ENCODE measurements at places on chromosomes 11 and 22.
A peak's percentile ranks its signal among the peaks of the same experiment; 100 is the strongest.

DNA sequence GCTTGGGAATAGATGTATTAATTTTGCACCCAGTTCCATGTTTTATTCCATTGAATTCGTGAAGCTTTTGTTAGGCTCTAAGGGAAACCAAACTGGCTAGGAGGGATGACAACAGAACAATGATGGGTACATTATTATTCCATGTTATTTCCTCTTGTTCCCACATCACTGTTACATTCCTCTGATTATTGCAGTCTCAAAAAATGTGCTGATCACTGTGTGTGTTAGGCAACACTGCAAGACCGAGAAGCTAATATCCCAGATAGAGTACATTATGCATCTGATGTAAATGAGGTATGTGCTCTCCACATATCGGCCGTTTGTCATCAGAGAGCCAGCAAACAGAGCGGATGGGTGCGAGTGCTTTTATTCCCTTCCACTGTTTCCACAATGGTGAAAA, 327.9 kb downstream of the SOX6 start:
- DNase-seq = no peak

- no peak for DNase-seq
Observed at GRCh38 chr11:26365284-26365683, 33.4 kb downstream of the ANO3 start.

GRCh38 chr11:128367573-128367972, 219.8 kb downstream of the ETS1 start:
- peak; percentile 46 for DNase-seq

DNA sequence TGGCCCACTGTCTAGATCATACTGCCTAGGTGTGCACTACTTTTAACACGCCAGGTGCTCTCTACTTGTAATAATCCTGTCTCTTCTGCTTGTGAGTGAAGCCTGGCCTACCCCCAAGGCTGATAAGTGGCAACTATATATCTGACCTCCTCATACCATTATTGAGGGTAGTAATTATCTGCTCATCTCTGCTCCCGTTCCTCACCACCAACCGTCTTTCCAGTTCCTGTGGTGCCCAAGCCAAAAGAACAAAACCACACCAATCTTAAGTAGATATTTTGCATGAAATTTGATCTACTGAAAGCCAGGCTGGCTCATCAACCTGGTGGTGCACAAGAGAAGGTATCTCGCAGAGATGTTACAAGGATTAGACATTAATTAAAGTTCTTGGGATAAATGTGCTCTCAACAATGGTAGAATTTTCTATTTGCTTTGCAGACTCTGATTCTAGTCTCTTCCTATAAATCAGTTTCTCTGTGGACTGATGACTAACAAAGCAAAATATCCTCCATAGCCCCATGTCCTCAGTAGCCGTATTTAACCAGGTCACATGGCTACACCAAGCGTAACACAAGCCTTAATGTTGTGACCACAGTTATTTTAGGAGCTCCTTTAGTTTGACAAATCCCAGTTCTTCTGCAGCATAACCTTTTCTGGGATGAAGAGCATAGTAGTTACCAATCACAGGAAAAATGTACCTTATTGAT, 267.2 kb downstream of the NTM start:
- DNase-seq = no peak

DNA sequence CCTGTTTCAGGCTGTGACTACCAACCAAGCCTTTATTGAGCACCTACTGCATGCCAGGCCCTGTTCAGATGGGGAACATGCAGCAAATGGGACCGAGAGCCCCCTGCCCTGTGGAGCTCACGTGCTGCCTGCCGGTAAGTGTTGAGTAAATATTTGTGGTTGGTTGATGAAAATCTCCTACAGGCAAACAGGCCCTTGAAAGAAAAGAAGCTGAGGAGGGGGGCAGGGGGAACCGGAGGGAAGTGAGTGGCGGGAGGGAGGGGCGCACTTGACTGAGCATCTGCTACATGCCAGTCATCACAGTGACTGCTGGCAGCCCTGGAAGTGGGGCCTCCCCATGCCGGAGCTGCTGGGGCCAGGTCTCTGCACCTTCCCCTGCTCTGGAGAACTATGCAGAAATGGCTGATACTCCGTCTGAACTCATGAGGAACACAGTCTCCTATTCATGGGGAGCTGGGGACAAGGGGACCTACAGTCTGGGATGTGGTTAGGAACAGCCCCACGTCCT, 34.2 kb downstream of the MACROD1 start:
- no peak for DNase-seq

DNA sequence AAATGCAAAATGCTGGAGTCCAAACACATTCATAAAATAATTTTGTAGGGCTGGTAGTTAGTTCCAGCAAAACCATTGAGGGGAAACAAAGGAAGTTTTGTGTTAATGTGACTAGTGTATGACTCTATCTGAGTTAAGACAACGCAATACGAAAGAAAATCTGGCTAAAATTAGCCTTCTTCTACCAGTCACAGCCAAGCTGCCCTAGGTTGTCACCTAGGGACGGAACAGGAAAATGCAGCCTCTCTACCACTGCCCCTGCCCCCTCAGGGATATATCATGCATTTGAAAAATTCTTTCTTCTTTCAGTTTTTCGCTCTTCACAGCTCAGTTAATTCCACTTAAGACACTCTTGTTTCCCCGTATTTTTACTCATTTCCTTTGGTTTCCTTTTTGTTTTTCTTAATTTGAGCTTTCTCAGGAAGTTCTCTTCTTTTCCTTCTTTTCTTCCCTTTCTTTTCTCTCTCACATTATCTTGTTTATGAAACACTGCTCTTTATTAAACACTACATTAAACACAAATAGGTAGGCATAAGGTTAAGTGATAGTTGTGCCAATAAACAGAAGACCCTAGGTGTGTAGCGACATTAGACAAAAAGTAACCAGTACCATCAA, 30.6 kb downstream of the KIRREL3 start:
- DNase-seq = no peak

- no peak for DNase-seq
Observed at GRCh38 chr22:20547029-20547428, 39.6 kb downstream of the MED15 start.

GRCh38 chr11:15972838-15973237, 383.5 kb downstream of the SOX6 start:
- no peak for DNase-seq

GRCh38 chr11:20443596-20443995, 56.1 kb downstream of the PRMT3 start:
- no peak for DNase-seq

DNA sequence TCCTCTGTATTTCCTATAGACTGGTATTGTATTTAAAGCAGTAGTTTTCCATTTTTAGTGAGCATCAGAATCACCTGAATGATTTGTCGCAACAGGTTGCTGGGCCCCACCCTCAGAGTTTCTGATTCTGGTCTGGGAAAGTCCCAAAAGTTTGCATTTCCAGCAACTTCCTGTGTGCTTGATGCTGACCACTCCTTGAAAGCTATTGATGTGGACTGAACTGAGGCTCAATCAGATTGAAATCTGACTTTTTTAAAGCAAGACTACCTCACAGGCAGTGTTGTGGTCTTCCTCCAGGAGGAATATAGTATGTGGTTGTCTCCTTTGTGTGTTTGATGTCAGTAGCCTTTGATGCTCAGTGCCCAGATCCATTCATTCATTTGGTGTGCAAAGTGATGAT, 17.2 kb upstream of the MPZL2 start:
- DNase-seq = no peak

- DNase-seq = no peak
Observed at GRCh38 chr11:87039371-87039770, 1.6 kb downstream of the TMEM135 start.

DNA sequence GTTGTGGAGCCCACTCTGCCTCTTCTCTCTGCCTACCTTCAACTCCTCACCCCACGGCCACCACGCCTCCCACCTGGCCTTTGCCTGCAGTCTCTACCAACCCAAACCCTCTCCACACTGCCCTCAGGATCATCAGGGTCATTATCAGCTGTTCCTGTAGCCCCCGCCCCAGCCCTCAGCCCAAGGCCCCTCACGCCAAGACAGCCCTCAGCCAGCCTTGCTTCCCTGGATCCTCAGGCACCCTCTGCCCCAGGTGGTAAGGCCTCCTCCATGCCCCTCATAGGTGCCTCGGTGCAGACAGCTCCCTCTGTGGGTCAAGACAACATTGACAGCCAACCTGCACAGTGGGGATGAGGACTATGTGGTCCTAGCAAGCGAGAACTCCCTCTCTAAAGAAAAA, 1.7 kb downstream of the SBF1 start:
- DNase-seq = peak; percentile 73

GRCh38 chr11:44927174-44927661, 23.5 kb downstream of the TP53I11 start:
- DNase-seq = peak; percentile 68

- peak; percentile 92 for DNase-seq
Observed at GRCh38 chr22:28800308-28801041, at the start of gene XBP1. Gene XBP1, minus strand, starts transcription at chr22:28800569.

GRCh38 chr11:119814766-119815165, 85.8 kb upstream of the NECTIN1 start:
- no peak for DNase-seq

GRCh38 chr22:39427751-39428596, 28.4 kb downstream of the TAB1 start:
- DNase-seq = no peak

GRCh38 chr11:90204832-90205646, 17.8 kb downstream of the CHORDC1 start:
- peak; percentile 23 for DNase-seq

GRCh38 chr11:121426476-121427399, 25.4 kb upstream of the SORL1 start:
- DNase-seq = peak; percentile 67

- no peak for DNase-seq
Observed at GRCh38 chr22:27260087-27260698, 541.4 kb downstream of the MN1 start.

GRCh38 chr11:92277871-92278270, 53.3 kb downstream of the FAT3 start:
- no peak for DNase-seq

DNA sequence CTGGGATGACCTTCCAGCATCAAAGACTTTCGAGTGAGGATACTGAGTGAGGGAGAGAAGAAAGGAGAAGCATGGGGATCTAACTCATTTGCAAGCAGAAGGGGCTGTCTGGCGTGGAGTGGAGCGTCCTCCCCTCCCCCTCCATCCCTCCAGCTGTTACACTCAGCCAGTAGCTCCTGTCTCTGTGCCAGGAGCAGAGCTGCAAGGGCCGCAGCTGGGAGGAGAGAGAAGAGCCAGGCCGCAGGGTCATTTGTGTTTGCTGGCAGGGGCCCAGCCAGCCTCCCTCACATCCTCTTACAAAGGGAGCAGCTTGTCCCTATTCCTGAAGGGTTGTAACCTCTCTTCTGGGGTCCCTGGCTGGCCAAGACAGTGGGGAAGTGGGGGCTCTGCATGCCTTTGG, 57.9 kb downstream of the NECTIN1 start:
- no peak for DNase-seq

- peak; percentile 32 for DNase-seq
Observed at GRCh38 chr11:94934362-94934761, 39.0 kb downstream of the CWC15 start.

GRCh38 chr22:22692707-22693530, 48.5 kb downstream of the GGTLC2 start:
- DNase-seq = peak; percentile 67

- DNase-seq = peak; percentile 84
Observed at GRCh38 chr22:39598017-39598965, 27.7 kb downstream of the CACNA1I start.

DNA sequence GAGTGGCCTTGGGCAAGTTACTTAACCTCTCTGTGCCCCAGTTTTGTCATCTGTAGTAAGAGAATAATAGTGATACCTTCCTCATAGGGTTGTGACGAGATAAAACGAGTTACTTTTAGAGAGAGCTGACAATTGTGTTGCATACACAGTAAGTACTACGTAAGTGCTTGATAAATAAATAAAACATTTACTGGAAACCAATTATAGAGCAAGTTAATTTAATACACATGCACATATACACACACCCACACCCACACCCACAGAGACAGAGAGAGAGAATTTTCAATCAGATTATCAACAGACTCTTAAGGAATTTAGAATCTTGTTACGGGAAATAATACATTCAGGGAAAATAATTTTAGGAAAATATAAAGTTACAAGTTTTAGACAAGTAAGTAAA, 1045.8 kb upstream of the TENM4 start:
- DNase-seq = no peak

- DNase-seq = no peak
Observed at GRCh38 chr11:44826922-44827643, 100.3 kb downstream of the TSPAN18 start.

DNA sequence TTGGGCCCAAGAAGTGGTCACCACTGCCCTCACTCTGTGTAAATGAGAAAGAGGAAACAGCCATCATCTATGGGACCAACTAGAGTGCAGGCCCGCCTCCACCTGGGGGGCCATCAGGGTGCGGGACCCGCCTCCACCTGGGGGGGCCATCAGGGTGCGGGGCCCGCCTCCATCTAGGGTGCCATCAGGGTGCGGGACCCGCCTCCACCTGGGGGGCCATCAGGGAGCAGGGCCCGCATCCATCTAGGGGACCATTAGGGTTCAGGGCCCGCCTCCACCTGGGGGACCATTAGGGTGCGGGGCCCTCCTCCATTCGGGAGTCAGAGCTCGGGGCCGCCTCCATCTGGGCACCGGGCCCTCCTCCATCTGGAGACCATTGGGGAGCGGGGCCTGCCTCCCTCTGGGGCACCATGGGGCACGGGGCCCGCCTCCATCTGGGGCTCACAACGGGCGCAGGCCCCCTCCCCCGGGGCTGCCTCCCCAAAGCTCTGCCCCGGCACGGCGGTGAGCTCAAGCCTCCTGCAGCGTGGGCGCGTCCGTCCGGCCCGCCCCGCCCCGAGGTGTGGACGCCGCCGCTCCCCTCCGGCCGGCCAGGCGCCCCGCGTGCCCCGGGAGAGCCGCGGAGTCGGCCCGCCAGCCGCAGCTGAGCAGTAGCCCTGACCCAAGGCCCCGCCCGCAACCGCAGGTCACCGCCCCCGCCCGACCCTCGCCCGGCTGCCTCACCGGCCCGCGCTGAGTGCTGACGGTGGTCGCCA, 512 bp downstream of the TOLLIP start:
- DNase-seq = no peak

DNA sequence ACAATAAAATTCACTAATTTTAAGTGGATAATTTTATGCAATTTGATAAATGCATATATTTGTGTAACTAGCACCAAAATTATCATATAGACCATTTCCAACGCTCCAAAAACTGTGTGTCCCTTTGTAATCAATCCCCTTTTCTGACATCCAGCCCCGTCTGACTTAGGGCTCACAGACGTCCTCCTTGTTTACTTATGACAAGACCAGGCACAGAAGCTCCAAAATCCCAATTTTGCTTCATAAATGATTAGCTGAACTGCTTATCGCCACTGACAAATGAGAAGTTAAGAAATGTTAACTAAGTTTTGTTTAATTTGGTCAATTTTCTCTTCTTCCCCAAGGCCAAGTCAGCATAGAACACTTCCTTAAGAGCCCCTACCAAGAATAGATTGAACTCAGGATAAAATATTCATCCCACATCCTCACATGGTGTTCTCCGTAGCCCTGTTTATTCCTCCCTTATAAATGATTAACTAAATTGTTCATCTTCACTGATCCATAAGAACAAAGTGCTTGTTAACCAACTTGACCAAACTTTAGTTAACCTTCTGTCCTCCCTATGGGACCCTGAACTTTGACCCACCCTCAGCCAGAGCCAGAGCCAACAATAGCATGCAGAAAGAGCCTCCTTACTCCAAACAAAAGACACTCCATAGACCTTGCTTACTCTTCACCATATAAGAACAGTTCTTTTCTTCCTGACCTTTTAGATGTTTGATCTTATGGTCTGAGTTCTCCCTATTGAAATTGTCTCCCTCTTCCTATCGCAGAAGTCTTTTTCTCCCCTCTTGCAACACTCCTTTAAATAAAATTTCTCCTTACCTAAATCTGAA, 30.8 kb upstream of the GLYAT start:
- no peak for DNase-seq

Measured in activated naive CD4-positive, alpha-beta T cell treated with anti-CD3 and anti-CD28 coated beads, Interleukin-2, amount 10 ng/mL, durations not matched to agents 7 days and 5 days (primary cell).